ENCODE measurements at places on chromosomes 1 and 21.
A peak's percentile ranks its signal among the peaks of the same experiment; 100 is the strongest.

GRCh38 chr1:22245726-22246125, 102.8 kb upstream of the WNT4 start:
- DNase-seq, result no peak

GRCh38 chr1:27496604-27497155, 6.7 kb upstream of the WASF2 start:
- peak; percentile 54 for DNase-seq

DNA sequence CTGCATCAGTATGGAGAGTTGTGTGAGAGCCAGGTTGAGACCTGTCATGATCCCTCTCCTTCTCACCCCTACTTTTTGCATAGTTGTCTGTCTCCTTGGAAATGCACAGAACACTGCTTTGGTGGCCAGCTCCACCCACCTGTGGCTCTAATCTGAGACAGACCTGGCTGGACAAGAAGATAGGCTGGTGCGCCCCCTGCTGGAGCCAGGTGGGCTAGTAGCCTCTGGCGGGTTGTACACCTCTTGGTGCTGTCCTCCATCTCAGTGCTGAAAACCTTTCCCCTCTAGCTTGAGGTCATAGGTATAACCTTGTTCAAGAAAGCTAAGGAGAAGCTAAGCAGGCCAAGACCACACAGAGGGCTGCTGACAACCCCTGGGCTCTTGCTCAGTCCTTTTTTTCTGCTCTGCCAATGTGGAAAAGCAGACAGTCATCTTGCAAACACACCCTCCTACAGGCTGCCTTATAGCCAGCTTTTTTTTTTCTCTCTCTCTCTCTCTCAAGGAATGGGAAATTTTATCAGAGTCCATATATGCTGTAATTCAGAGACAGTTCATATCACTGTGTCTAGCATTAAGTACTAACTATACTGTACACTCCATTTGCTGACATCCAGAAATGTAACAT, 58.8 kb upstream of the SPATA6 start:
- peak; percentile 92 for DNase-seq

DNA sequence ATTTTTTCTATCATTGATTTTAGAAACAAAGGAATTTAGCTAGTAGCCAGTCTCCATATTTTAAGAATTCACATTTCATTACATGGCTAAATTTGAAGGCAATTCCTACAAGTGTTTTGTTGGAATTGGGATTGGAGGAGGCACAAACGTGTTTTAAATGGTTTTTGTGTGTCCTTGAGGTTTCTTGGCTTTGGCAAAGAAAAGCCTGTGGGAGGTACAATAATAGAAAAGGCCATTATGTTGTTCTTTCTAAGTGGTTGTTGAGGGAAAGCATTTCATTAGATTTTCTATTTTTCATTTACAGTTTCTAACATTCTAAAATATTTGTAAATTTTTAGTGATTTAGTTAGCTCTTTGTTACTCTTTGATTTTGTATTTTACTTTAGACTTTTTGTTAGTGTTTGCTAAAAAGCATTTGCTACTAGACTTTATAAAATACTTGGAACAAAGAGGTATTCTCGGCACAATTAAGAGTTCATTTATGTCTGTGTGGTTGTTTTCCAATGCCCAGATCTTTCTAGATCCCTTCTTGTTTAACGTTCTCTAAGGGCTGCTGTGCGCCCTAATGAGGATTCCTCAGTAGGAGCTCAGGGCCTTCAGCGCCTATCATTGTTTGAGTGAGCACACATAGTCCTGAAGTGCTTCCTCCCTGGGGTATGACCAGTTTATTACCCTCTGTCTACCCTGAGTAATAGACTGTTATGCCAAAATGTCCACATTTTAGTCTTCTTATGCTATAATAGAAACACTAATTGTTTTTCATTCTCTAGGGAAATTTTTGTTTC, 70.0 kb upstream of the KIAA1614 start:
- DNase-seq, result peak; percentile 52

DNA sequence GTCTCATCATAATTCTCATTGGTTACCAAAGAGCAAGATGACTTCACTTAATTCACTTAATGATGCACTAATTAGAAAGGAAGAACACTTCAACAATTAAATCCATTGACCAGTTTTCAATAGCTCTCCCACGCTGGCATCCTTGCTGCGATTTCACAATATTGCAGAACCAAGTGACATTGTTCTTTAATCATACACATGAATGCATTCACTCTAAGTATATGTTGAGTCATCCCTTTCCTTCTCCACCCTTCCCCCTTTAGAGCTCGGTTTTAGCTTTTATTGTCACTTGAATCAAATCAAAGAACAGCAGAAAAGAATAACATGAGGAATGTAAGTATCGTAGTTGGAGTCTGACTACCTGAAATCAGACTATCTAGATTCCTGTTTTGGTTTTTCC, 233.6 kb upstream of the FMN2 start:
- no peak for DNase-seq

GRCh38 chr1:90007979-90008404, 13.1 kb downstream of the ZNF326 start:
- DNase-seq, result no peak

DNA sequence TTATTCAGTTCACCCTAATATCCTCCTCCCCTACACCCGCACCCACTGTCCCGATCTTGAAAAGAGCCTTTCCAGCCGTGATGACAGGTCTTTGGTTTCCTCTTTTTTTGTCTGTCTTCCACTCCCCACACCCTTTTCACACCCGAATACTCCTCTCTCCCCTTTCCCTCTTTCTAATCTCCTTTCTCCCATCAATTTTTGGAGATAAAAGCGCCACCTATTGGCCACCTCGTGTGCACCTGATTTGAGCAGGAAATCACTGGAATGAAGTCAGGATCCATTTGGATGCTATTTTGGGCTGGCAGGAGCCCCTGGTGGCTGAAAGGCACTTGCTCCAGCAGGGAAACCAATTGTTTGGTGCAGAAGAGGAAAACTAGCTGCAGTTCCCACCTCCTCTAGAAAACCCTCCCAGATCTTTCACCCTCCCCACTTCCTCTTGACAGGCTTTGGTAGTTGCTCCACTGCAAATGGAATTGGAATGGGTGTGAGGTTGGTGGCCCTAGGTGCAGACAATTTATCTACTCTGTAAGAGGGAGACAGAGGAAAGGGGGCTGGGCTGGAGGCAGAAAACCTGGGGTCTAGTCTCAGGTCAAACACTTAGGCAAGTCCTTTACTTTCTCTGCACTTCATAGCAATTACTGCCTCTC, 8.4 kb downstream of the FOXE3 start:
- DNase-seq, result peak; percentile 60

DNA sequence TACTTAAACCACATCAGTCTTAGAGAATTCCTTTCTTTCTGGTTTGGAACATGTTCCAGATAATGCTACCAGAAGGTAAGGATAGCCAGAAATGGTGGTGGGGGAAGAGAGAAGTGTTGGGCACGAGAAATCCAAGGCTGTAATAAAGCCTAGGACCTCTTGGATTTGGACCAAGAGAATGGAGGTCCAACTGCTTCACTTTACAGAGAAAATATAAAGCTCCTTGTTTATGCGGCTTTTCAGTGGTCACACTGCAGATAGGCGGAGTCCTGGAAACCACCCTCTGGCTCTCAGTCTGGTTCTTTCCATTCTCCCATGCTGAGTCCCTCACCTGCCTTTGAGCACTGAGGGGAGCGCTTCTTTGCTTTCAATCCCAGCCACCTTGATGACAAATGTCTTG, 87.8 kb downstream of the ADCY10 start:
- DNase-seq, result no peak

DNA sequence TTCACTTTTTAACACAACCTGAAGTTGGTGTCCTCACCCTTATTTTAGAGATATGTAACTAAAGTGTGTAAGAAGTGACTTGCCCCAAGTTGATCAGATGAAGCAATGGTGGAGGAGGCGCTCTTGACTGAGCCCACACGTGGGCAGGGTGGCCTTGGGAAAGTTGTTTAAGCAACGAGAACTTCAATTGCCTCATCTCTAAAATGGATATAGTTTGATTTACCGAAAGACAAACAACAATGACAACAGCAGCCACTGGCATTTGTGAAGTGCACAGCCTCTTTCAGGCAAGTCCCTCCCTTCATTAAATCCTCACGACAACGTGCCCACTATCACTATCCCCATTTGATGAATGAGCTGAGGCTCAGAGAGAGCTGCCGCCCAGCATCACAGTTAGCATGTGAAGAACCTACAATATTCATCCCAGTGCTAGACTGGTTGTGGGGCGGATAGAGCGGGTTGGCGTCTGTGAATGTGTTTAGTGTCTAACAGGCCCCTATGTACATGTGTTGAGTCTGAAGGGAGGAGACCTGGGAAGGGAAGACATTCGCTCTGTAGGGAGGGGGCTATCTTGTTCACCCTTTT, 3.0 kb downstream of the IL22RA1 start:
- no peak for DNase-seq

DNA sequence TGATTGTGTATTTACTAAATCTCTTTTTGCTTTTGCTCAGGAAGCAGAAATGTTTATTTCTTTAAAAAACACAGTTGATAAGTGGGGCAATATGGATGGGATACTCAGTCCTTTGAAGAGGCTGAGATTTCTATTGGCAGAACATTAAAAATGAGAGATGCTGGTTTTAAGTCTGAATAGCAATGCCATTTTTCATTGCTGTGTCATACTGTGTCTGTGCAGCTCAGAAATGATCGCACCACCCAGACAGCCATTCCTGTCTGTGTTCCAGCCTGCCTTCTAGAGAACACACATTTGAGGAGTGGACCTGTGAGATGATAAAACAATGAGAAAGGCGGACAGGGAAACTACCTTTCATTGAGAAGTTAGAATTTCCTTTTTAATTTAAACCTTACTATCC, 231.2 kb upstream of the USP24 start:
- no peak for DNase-seq

DNA sequence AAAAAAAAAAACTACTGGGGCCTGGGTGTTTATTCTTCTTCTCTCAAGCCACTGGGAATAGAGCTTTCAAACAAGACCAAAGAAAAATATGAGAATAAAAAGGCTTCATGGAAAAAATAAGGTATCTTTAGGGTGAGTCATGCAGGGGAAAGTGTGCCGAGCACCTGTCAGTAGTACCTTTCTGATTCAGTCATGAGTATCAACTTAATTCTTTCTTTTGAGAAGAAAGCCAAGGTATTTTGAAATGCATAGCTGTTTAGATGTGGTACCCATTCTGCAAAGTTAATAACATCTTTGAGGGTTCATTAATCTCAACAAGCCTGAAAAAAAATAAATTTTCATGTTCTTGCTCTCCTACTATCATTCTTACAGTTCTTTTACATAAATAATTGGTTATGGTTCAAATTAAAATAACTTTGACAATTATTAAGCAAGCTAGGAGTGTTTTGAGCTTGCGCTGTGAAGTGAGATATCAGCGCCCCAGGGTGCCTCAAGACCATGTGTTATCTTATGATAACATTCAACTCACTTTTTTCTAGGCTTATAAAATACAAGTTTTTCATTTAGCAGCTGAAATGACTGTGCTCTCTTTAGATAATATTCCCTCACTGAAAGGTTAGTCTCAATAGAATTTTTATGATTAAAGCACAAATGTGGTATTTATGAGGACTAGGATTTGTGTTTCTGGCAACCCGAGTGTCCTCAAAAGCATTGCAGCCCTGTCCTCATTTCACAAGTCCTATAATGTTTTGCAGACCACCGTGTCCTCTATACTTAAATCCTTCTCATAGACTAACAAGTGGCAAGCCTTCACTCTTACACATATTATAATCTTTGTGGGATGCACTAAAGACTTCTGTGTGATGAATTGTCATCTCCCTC, 138.6 kb downstream of the SLC44A5 start:
- DNase-seq, result no peak

GRCh38 chr1:41184446-41184845, 57.7 kb downstream of the SCMH1 start:
- no peak for DNase-seq

DNA sequence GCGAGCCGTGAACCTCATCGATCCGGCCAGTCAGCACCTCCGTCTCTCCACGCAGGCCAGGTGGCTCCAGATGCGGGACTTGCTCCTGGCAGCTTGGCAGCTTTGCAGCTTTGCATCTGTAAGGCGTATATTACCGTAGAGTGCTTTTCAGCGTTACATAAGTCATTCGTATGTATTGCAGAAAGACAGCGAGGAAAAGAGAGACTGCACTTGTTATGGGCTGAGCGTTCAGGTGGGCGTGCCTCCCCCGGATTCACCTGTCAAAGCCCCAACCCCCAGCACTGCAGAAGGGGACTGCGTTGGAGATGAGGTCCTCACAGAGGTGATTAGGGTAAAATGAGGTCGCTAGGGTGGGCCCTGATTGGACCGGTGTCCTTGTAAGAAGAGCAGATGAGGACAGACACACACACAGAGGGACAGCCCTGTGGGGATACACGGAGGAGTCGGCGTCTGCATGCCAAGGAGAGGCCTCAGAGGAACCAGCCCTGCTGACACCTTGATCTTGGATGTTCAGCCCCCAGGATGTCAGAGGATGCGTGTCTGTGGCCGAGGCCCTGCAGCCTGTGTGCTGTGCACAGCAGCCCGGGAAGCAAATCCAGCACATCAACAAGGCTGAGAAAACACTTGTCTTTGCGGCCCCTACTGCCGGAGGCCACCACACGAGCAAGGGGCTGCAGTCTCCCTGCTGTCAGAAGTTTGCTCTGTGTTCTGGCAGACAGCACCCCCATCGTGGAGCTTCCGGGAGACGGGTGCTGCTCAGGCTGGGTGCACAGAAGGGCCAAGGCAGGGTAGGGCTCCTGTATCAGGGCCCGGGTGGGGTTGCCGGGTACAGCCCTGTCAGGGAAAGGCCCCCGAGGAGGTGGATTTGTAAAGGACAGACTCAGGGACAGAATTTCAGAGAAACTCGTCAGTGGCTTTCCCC, 10.9 kb upstream of the AGPAT3 start:
- no peak for DNase-seq

DNA sequence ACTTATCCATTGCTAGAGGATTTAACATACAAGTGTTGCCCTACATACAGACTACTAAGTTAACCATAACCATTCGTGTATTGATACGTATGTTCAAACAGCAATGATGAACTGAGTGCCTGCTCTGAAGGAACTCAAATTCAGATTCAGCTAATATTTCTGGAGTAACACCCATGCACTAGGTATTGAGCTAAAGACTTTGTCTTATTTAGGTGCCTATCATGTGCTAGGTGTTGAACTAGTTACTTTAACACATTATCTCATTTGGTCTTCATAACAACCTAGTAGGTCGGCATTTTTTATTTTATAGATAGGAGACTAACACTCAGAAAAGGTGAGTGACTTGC, 160.0 kb downstream of the LTN1 start:
- no peak for DNase-seq

DNA sequence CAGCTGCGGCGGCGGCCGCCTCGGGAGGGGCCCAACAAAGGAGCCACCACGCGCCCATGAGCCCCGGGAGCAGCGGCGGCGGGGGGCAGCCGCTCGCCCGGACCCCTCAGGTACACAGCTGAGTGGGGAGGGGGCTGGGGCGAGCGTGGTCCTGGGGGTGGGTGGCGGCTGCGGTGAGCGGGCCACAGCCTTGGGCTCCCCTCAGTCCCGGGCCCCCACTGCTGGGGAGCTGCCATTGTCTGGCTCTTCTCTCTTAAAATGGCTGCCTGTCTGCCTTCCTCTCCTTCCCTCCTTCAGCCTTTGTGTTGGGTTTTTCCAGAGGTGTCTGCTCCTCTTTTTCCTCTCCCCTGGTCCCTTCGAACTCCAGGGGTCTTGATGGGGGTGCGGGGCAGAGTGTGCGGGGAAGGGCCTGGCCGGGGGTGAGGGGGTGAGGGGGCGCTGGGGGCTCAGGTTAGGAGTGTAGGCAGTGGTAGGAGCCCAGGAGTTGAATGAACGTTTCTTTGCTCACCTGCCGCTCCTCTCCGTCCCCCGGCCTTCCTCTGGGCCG, 1.7 kb downstream of the ARID1A start:
- no peak for DNase-seq
